ENCODE measurements at places on chromosomes 5 and 9.

DNA sequence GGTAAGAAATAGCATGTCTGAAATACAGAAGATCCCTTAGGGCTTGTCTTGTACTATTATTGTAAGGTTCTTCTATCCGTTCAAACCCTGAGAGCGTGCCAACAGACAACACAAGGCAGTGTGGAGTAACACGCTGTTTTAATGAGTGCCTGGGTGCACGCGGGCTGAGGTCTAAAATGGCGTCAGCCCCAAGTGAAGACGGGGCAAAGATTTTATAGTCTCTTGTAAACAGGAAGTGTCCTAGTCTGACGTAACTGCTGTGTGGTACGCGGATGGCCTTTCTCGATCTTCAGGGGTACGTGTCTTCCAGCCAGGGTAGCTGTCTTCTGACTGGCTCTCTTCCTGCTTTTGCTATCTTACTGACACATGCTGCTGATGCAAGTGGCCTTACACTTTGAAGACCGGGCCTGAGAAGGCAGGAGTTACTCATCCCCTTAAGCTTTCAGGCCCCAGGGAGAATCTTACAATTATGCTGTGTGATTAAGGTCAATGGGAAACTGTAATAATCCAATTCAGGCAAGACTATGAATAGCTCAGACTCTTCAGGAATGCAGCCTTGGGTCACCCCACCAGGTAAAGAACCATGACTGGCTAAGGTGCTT lies 1812.0 kb upstream of the CDH9 start:
- DNase-seq: no peak

GRCh38 chr5:112940670-112941069 lies 18.6 kb upstream of the REEP5 start:
- no peak for DNase-seq

GRCh38 chr5:73067213-73067612 lies 53.2 kb upstream of the TMEM171 start:
- no peak for DNase-seq

- DNase-seq: no peak
These were observed 89.5 kb downstream of the ADAMTS2 start for GRCh38 chr5:179255527-179256327.

- DNase-seq: no peak
These were observed 527.2 kb downstream of the PRELID2 start for GRCh38 chr5:145307866-145308382.

DNA sequence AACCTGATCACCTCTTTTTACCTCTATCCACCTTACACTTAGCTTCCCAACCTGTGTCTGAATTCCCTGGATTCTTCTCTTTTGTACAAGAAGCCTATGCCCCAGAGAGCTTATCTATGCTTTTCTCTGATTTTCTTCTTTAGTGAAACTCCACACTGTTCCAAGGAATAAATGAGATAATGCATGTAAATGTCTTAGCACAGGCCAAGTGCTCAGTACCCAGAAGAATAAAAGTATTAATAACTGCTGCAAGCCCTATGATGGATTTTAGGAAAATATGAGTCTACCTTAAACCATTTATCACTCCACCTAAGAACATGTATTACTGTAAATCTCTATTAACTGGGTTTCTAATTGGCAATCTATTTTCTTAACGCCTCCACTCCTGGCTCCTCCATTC lies 168.5 kb upstream of the TNC start:
- DNase-seq: no peak

DNA sequence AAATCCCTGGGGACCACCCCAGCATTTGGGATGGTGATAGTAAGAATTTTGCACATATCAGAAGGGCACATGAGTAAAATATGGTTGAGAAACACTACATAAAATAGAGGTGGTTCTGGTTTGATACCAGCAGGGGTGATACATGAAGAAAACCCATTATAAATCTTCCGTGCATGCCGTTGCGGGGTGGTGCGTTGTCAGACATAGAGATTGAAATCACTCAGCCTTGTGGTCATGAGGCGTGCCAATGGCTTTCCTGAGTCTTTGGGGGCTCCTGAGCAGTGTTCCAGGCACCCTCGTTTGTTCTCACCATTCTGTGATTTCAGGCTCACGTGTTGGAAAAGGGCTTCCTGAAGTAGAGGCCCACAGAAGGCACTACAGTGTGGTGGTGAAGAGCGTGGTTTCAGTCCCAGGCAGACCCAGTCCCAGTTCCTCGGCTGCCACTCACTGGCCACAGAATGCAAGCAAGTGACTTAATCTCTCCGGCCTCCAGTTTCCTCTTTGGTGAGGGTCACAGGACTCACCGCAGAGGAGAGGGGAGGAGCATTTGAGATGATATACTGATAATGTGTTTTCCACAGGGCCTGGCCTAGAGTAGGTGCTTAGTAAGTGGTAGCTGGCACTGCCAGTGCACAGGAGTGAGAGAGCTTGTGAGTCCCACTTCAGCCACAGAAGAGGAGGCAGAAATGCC lies 20.5 kb upstream of the GLRX start:
- no peak for DNase-seq

- DNase-seq: no peak
These were observed 17.7 kb upstream of the CARTPT start for GRCh38 chr5:71701407-71701806.

DNA sequence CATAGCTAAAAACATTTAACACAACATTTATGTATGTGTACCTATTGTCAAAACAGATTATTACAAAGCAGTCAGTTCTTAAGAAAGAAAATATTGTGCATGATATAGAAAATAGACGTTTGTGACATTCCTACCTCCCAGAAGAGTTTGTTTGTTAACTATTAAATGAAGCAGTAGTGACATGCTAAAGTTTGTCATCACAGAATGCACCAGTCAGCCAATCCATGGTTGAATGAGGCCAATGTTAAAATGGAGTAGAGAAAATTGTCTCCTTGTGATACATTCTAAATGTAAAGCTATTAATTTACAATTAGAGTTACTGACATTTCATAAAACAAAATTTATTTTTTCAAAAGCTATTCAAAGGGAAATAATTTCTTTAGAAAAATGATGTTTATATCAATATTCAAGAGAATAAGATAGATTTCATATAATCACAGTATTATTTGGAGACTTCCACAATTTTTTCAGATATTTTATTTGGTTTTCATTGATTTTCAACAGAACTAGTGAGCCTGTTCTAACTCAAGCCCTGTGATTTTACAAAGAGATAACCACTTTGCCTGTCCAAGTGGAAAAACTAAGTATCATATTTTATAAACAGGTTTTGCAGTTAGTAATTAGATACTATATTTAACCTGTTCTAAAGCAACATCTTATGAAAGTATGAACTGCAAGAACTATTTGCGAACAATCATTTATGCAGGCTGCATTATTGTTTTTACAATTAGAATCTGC lies 176.8 kb downstream of the ISL1 start:
- no peak for DNase-seq

GRCh38 chr5:87877495-87877894 lies 391.1 kb downstream of the TMEM161B start:
- no peak for DNase-seq

DNA sequence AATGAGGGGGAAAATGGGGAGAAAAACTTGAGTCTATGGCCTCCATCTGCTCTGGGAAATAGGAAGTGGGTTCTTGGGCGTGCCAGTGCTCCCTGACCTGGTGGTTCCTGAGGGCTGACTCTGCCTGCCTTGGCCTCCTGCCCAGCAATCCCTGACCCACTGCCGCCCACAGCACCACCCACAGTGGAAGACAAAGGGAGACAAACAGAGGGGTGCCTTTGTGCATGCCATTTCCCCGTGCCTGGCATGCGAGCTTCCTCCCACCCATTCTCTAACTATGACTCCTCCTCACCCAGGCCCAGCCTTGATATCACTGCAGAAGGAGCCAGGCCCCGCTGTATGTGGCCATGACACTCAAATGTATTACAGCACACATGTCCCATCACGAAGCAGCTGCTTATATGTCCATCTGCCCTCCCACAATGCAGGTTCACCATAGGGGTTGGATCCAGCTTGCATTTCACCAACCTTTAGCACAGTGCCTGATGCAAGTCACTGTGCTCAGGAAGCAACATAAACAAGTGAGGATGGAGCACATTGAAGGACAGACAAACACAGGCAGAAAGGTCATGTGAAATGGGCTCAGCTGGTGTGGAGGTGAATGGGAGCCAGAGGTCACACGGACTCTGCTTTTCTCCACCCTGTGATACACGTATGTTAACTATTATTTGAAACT lies 84.4 kb downstream of the ADRB2 start:
- no peak for DNase-seq

- no peak for DNase-seq
These were observed 117.8 kb upstream of the SARDH start for GRCh38 chr9:133855802-133856521.

GRCh38 chr9:84393266-84393950 lies 52.9 kb upstream of the SLC28A3 start:
- DNase-seq: no peak

DNA sequence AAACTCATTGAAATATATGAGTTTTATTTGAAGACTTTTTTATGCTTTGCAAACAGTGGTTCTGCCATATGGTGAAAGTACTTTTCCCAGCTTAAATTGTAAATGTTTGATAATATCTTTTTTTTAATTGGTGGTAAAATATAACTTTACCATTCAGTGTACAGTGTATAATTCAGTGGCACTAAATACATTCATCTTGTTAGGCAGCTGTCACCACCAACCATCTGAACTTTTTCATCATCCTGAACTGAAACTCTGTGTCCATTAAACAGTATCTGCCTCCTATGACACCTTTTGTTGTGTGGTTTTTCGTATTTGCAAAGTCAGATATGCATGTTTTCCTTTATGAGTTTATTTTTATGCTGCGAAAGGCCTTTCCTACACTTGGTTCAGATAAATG lies 45.1 kb downstream of the FBXO38 start:
- no peak for DNase-seq

- no peak for DNase-seq
These were observed 739 bp downstream of the C9orf72 start for GRCh38 chr9:27572566-27572917.

DNA sequence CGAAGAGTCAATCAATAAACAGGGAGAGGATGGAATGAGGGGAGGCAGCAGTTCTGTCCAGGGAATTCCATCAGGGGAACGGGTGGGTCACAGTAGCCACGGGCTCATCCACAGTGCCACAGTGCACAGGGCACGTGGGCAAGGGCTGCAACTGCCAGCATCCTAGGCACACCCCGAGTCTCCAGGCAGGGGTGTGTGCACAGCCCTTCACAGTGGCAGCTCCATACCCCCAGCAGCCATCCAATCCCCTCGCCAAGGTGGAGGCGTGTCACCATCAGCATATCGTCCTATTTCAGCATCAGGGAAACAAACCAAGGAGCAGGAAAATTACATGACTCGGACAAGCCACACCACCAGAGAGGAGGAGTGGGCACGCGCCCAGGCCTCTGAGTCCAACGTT lies 133.6 kb downstream of the ADAMTS2 start:
- no peak for DNase-seq

GRCh38 chr5:43839218-43839617 lies 236.2 kb downstream of the NNT start:
- no peak for DNase-seq

- no peak for DNase-seq
These were observed 71.8 kb downstream of the C9orf50 start for GRCh38 chr9:129549139-129549538.

GRCh38 chr5:38666668-38667498 lies 110.4 kb upstream of the LIFR start:
- DNase-seq: no peak

- DNase-seq: no peak
These were observed 264.9 kb downstream of the TLE1 start for GRCh38 chr9:81424431-81424830.

DNA sequence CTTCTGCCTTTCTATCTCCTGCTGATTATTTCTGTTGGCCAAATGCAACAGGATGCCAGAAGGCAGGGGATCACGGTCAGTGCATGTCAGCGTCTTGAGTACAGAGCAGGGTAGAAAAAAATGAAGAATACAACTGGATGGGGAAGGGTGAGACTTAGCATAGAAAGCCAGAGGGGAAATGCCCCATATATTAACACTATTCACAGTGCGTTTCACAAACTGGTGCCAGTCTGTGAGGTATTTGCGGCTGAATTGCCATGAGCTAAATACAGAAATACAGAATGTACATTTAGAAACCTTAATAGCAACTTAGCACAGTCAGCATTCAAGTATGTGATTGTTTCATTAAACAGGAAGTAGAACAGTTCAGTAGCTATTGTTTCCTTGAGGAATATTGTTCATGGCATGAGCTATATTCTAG lies 31.0 kb upstream of the SLC1A3 start:
- DNase-seq: no peak

GRCh38 chr9:136060671-136061371 lies 34.3 kb downstream of the NACC2 start:
- no peak for DNase-seq

DNA sequence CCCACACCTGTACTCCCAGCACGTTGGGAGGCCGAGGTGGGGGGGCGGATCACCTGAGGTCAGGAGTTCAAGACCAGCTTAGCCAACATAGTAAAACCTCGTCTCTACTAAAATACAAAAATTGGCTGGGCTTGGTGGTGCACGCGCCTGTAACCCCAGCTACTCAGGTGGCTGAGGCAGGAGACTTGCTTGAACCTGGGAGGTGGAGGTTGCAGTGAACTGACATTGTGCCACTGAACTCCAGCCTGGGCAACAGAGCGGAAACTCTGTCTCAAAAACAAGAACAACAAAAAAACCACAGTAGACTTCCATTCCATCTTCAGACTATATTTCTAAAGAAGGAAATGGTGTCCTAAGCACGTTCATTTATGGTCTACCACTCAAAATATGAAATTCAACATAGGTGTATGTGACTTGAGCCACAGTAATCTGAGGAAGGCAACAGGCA lies 14.2 kb upstream of the SERINC5 start:
- no peak for DNase-seq

GRCh38 chr9:130627051-130627450 lies 37.3 kb upstream of the PRDM12 start:
- no peak for DNase-seq

GRCh38 chr5:171857489-171857876 lies 71.9 kb downstream of the SMIM23 start:
- DNase-seq: no peak

- no peak for DNase-seq
These were observed 384.2 kb upstream of the ZNF462 start for GRCh38 chr9:106478727-106479126.

GRCh38 chr5:164627021-164627420 lies 1121.6 kb downstream of the MAT2B start:
- DNase-seq: no peak

DNA sequence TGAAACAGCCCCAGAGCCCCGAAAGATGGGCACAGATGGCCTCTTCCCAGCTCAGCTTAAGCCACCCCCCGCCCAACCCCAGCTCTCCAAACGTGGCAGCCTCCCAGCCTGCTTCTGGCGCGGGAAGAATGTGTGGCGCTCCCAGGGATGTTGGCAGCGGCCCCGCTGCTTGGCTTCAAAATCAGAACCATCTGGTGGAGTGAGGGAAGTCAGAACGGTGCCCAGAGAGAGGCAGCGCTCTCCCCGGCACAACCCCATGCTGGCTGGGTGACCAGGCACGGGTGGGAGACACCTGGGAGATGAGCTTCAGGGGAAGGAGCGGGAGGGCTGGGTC lies 72.7 kb upstream of the ORM1 start:
- no peak for DNase-seq

DNA sequence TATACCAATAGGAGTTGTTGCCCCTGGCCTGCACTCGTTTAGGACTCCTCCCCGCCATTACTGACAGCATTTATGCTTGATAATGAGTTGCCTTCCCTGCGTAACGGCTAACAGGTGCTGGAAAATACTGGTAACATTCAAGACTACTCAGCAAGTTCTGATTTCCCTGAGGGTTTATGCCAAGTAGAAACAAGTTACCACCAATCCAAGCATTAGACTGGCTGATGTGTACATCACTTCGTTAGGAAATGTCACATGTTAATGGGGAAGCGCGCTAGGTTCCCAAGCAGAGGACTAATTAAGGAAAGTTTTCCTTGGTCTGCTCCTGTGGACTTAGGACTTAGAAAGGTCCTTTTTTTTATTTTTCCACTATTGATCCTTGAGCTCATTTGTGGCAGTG lies 302.1 kb downstream of the EFNA5 start:
- no peak for DNase-seq
